ENCODE measurements at places on chromosomes 2 and 18.
A peak's percentile ranks its signal among the peaks of the same experiment; 100 is the strongest.

- DNase-seq: no peak
These were observed 7.9 kb downstream of the PAX3 start for GRCh38 chr2:222290736-222291484.

DNA sequence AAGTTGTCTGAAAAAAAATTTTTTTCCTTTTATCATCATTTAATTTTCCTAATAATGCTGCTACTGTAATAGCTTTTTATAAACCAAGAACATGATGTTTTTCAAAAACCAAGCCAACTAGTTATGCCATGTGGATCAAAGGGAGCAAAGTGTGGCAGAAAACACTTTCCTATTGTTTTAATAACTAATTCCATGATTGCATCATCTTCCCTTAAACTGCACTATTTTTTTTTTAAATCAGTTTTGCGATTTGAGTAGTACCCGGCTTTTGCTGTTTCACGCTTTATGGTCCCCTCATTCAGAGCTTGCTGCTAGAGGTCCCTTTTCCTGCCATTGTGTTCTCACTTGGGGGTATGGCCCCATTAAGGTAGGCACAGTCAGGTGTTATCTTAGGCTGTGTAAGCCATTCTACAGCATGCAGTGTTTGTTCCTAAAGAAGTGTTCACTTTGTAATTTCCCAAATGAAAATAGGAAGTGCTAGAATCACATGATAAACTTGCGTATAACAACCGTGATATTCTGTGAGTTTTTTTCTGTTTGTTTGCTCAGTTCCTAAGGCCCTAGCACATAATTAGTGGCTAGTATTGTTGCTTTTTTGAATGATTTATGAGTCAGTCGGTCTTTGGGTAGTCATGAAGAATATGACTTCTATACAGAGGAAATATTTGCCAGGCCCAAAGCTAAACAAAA is 225.8 kb downstream of the PTGR3 start:
- peak; percentile 71 for DNase-seq

GRCh38 chr2:228023619-228024018 is 152.2 kb downstream of the DAW1 start:
- no peak for DNase-seq

GRCh38 chr2:45114221-45114955 is 105.1 kb upstream of the SIX2 start:
- no peak for DNase-seq

GRCh38 chr2:101251844-101252407 is 760 bp upstream of the CNOT11 start:
- DNase-seq: peak; percentile 64

GRCh38 chr2:35503311-35503710 is 852.3 kb upstream of the CRIM1 start:
- DNase-seq: no peak

DNA sequence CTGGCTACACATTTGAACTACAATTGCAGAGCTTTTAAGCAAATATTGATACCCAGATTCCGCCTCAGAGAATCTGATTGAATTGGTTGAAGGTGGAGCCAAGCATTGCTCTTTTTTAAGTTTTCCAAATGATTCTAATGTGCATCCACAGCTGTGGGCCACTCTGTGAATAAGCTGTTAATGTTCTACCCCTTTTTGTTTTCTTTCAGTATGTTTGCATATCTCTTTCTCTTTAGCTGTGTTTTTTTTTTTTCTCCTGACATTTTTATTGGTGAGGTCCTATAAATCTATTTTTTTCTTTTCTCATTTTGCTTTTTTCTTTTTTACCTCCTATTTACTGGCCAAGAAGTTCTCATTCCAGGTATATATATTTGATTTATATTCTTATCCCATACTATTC is 6.5 kb downstream of the SCN3A start:
- no peak for DNase-seq

GRCh38 chr2:17756668-17757067 is 2.7 kb downstream of the GEN1 start:
- no peak for DNase-seq

DNA sequence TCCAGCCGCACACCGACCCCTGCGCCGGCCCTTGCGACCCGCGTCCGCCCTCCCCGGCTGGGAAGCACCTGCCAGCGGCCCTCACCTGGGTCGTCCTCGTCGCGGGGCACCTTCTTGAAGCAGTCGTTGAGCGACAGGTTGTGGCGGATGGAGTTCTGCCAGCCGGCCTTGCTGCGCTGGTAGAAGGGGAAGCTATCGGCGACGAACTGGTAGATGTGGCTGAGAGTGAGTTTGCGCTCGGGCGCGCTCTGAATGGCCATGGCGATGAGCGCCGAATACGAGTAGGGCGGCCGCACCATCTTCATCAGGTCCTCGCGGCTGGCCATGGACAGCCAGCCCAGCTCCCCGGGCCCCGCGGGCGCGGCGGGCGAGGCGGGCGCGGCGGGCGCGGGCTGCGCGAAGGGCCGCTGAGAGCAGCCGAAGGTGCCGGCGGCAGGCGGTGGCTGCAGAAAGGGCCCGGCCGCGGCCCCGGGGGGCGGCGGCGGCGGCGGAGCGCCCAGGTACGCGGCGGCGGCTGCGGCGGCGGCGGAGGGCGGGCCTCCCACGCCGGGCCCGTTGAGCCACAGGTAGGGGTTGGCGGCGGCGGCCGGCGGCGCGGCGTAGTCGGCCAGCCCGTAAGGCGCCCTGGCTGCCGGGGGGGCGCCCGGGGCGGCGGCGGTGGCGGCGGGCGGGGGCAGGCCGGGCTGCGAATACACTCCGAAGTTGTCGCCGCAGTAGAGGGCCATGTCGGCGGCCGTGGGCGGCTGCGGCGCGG is 505 bp downstream of the FOXI3 start:
- DNase-seq: peak; percentile 31

- no peak for DNase-seq
These were observed 250.6 kb downstream of the CYP26B1 start for GRCh38 chr2:71897137-71897480.

- no peak for DNase-seq
These were observed 82.2 kb downstream of the MARCO start for GRCh38 chr2:119024152-119024551.

DNA sequence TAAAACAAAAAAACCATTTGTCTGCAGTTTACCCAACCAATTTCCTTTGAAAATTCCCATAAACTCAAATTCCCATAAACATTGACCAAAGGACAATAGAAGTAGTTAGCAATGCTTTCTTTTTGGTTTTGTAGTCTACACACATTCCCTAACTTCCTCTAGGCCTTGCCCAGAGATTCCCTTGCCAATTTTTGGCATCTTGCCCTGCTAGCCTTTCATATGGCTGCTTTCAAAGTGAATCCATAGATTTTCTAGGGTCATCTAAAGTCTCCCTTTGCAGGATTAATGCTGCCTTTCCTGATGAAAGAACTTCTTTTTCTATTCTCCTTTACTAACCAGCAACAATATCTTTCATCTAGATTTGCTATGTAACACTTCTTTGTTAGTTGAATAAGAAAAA is 33.4 kb downstream of the THSD7B start:
- no peak for DNase-seq

- DNase-seq: no peak
These were observed 38.1 kb downstream of the SMAD4 start for GRCh38 chr18:51068105-51068504.

DNA sequence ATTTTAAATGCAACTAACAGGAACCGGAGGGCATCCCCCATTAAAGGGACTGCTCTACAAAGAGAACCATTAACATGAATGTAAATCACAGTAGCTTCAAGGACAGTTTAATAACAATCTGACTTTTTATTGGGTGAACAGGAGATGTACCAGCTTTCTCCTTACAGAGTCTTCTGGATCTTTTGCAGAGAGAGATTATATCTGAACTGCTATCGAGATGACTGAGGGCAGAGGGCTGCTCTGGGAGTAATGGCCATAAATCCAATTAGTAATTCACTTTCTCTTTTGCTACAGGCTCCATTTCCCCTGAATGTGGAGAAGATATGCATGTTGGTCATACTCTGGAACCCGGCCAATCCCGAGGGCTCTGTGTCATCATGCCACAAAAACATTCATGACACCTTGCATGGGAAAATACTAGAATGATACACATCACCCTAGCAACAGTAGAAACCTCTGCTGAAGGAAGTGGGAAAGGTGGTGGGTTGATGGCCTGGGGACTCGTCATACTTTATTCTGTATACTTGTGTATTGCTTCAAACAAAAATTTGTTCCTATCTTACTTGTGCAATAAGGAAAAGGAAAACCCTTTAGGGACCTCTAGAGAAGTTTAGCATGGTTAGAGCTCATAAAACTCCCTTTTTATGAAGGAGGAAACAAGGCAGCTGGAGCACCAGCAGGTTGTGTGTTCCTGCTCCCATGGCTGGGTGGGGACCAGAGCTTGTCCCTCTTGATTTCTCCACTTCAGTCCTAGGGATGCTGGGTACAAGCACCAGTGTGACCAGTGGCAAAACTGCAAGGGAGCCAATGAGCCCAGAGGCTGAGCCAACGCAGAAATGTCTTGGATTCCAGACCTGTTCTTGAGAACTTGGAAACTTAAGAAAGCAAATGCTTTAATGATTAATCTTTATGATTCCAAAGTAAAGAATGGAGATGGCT is 26.0 kb downstream of the CTAGE1 start:
- no peak for DNase-seq

DNA sequence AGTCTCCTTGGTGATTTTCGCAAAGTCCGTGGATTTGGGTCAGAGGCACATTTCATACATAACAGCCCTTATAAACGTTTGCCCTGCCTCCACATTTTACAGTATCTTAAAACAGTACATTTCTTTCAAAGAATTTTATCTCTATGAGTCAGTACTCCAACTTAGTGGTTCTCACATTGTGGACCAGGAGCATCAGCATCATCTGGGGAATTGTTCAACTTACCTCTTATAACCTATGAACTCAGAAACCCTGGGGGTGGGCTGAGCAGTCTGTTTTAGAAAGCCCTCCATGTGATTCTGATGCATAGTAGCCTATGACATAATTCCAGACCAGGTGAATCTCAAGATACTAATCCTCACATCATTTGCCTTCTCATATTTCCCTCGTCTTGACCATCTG is 12.4 kb downstream of the SUPT7L start:
- no peak for DNase-seq

GRCh38 chr2:11898576-11898975 is 152.1 kb downstream of the LPIN1 start:
- DNase-seq: no peak

- no peak for DNase-seq
These were observed 8.2 kb downstream of the DCC start for GRCh38 chr18:52348209-52348608.

DNA sequence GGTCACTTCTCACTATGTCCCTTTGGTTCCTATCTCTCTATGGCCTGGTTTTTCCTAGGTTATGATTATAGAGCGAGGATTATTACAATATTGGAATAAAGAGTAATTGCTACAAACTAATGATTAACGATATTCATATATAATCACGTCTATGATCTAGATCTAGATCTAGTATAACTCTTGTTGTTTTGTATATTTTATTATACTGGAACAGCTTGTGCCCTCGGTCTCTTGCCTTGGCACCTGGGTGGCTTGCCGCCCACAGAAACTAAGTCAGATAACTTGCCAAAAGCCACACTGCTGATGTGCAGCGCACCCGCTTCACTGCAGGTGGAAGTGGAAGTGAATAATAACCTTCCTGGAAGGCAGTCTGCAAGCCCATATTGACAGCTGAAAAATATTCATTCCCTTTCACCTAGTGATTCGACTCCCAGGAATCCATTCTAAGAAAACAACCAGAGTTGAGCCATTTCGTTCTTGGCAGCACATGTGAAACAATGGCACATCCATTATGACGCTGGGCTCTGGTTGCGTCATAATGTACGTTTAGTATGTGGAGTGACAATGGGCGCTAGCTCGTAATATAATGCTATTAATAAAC is 725 bp upstream of the ANKRD53 start:
- peak; percentile 39 for DNase-seq

DNA sequence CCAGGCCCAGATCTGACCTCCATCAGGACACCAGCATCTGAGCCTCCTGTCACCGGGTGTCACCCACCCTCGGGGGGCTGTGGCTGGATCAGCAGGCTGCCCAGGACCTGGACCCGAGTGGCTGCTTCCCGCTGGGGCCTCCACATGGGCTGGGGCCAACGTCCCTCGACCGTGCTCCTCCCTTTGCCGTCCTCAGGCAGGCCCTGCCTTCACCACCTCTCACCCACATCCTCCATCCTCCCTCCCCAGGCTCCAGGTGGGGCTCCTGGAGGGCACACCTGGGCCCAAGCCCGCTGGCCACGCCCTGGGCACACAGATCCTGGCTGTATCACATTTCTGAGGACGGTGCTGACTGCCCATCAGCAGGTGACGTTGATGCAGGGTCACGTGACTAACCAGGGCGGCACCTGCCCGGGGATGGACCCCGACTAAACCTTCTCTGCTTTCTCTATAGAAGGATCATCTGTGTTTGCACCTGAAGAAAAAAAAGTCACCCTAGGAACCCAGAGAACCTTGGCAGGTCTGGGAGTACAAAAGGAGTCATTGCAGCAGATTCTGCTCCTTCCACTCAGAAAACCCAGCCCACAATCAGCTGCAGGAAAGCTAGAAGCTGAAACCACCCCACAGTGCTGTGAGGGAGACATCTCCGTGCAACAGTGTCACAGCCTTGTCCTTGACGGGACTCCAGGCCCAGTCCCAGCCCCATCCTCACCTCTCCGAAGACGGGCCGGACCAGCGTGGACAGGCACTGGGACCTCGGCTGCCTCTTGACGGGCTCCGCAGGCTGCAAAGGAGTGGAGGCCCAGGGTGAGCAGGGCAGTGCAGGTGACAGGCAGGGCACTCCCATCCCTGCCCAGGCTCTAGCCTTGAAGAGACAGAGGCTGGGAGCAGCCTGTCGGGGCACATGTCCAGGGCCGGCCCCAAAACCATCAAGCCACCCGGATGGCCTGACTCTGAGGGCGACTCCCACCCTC is 11.2 kb downstream of the STK25 start:
- no peak for DNase-seq

DNA sequence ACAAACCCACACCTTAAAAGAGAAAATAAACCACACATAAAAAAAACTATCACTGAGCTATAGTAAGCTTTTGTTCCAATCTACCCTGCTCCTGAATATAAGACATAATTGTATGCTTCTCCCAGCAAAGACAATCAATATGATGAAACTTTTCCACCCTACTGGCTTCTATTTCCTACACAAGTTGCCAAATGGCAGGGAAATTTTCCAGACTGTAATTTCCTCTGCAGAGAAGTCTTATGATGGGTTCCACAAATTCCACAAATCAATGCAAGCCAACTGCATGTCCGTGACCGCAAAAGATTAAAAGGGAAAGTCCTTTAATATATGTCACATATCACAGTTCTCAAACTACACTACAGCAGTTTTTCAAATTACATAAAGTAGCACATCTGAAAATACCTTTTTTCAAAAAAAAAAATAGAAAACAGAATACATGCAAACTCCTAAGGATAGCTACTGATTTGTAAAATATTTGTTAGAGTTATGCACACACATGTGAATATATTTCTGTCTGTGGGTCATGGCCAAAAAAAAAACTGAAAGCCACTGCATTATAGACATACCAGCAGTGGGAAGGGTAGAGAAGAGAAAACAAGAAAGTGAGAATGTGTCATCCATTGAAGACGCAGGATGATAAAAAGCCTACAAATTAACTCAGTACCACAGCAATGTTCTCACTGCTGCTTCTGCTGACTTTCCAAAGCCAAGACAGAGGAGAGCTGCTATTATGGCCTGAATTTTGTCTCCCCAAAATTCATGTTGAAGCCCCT is 61.4 kb downstream of the RPL31 start:
- DNase-seq: no peak
